NCI-H510A treated with DMSO at 0.1 percent for 48 hours (cell line): ENCODE measurements at places on chromosomes 16 and 17.

GRCh38 chr16:24589997-24590396, 50.6 kb downstream of the RBBP6 start:
- DNase-seq = no peak

DNA sequence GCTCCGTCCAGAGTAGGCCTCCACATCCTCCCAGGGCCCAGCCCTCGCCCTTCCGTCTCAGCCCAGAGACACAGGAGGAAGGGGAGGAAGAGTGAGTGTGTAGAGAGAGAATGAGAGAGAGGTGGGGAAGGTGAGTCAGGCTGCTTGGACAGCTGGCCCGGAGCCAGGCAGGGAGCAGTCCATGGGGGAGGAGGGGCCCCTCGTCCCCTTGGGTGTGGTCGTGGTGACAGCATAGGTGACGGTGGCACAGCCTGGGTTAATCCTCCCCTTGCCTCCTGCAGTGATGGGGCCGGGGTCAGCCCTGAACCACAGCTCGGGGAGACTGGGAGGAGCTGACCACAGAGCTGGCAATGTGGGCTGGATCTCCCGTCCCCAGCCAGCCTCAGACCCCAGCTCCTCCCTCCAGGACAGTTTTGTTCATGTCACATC, 36.5 kb downstream of the FA2H start:
- no peak for DNase-seq

DNA sequence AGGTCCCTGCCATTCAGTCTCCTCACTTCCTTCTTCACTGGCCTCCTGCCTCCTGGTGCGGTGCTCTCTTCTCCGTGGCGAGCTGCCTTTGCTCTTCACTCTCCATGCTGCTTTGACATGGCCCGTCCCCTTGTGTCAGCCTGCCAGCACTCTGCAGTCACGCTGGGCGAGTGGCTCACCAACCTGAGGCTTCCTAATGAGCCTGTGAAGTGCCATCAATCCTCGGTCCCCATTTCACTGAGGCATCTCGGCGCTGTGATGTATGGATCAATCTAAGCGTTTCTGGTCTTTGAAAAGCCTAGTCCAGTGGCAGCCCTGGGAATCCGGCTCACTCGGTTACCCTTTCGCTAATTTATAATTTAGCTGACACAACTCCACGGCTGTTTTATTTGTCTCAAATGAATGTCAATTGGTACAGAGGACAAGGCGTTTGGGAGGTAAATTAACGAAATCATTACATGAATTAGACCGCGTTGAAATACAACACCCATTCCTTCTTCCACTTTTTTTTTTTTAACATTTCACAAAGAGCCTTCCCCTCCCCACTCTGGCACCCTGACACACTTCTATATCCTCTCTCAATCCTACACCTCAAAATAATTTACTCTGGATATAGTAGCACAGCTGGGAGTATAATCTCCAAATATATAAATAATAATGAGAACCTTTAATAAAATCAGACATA, 610.7 kb downstream of the TMEM114 start:
- DNase-seq = no peak

DNA sequence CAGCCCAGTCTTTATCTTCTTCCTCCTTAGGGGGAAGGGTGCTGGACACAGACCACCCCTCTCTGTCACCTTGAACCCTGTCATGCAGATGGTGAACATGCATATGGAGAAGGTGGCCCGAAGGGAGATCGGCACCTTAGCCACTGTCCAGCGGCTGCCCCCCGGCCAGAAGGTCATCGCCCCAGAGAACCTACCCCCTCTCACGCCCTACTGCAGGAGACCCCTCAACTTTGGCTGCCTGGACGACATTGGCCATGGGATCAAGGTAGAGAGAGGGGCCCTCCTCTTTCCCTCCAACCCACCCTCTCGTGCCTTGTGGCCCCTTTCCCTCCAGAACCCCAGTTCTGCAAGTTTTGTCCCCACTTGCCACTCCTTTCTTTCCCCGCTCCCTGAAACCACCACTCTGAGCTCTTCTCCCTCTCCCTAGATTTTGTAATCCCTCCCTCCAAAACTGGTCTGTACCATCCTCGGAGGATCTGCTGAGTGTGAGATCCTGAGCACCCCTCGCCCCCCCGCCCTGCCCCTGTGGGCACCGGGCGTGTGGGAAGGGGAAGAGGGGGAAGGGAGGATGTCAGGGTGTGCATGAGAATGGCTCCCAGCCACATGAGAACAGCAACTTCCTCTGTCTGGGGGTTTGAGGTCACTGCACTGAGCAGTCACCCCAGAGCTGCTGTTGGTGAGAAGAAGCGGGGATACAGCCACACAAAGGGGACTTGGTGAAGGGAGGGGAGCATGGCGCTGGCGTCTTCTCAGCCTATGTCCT, 7.3 kb downstream of the ABI3 start:
- no peak for DNase-seq

GRCh38 chr16:2473446-2473926, 1.4 kb upstream of the TBC1D24 start:
- DNase-seq = no peak

DNA sequence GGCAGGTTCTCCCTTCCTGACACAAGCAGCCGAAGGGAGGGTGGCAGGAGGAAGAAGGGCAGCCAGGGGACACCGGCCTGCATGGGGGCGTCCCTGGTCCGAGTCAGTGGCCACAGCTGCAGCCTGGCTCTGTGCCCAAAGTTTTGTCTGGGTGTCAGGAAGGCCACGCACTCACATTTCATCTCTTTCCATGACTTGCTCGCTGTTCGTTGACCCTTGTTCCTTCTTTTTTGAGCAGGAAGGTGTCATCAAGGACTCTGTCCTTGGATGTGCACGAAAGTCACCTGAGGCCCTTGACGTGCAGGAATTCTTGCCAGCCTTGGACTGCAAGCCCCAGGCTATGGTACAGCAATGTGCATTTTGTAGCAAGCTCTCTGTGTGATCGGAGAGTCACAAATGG, 93.3 kb downstream of the TNFRSF13B start:
- no peak for DNase-seq

- no peak for DNase-seq
These were observed 1.2 kb downstream of the NAGLU start for GRCh38 chr17:42537156-42537805.
